Endodermal cell (in vitro differentiated cells): ENCODE measurements at places on chromosomes 7 and 10.

DNA sequence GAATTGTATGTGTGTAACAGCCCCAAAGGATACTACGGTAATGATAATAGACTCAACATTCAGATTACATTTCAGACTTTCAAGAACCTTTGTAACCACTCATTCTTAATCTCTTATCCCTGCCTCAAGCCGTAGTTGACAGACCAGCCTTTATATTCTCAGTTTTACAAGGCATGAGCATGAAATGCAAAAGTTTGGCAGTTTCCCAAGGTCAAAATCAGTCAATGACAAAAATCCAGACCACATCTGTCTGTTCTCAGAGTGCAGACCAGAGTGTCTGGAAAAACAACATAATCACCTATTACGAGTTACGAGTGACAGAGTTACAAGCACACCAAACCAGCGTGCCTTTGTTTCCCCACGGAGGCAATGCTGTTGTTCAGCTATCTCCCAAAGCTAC lies 178.6 kb upstream of the LRGUK start:
- DNase-seq = no peak

DNA sequence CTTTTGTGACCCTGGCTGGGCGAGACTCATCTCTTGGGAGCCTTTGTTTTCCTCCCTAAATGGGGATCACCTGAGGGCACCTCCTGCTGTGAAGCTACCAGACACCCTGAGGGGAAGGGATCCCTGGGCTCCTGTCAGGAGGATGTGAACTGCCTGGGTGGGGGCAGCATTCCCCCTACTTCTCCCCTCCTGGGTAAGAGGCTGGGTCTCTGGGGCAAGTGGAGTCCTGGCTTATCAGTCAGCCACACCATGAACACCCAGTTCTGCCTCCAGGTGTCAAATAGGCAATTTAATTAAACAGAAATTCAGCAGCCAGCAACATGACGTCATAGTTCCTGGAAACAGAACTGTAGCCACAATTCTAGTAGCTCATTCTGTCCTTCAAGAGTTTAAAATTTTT lies 97.7 kb upstream of the RET start:
- peak; percentile 43 for DNase-seq

GRCh38 chr7:28330384-28331070 lies 81.8 kb upstream of the CREB5 start:
- DNase-seq = no peak

DNA sequence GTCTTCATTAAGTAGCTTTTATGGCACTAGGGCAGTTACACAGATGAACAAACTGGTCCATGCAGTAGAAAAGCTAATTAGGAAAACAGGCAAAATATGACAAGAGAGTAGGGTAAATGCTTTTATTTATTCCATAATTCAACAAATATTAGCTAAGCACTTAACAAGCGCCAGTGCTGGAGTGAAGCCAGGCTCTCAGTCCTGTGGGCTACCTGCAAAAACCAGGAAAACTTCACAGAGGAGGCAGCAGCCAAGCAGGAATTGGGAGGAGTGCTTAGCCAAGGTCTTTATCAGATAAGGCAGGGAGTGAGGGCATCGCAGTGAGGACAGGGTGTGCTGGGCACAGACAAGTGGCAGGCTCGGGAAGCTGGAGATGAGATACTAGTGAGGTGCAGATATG lies 4.9 kb upstream of the KAT6B start:
- no peak for DNase-seq

GRCh38 chr10:132591166-132591971 lies 53.8 kb downstream of the INPP5A start:
- DNase-seq = peak; percentile 83

DNA sequence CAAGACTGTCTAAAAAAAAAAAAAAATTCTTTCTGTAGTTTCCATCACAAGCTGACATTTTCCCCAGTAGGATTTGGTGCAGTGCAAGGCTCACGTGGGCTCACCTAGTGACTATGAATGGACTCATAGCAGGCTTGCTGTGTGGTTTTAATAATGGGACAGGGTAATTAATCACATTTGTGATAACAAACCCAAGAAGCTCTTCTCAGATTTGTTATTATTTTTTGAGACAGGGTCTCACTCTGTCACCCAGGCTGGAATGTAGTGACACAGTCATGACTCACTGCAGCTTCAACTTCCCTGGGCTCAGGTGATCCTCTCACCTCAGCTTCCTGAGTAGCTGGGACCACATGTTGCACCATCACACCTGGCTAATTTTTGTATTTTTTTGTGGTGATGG lies 40.0 kb downstream of the NACAD start:
- no peak for DNase-seq

DNA sequence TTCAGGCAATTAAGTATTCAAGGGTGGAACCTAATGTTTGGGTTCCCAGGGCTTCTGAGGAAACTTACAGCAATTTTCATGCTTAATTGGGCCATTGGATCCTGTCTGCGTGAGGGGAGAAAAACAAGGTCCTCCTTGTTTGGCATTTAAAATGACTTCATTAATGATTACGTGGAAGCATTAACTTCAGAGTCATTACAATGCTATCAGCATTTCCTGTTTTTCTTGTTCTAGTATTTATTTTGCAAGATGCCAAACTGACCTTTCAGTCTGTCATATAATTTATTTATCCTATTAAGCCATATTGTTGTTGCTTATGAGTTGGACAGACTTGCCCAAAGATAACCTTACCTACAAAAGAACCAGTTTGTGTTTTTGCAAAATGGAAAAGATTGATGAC lies 324.1 kb upstream of the LRRN3 start:
- DNase-seq = no peak

- DNase-seq = peak; percentile 94
These were observed at the start of gene PRKG1 for GRCh38 chr10:51074238-51075028. Gene PRKG1, plus strand, starts transcription at chr10:51074487.

DNA sequence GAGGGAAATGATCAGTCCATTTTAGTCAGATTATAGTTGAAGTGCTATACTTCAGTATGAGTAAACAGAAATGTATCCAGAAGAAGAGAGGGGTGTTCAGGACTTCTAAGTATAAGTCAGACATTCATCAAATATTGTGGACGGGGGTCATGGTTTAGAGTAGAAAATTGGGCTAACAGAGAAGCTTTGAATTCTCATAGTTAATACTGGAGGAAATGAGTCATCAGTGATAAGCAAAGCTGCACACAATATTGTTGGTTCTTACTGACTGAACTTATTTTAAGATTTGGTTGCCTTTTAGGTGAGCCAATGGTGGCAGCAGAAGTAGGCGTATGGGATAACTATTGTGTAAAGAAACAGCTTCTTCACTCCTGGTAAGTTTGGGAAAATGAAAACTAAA lies 1.7 kb upstream of the SUMF2 start:
- no peak for DNase-seq

GRCh38 chr10:13853854-13854253 lies 267.1 kb downstream of the PRPF18 start:
- DNase-seq = no peak

- DNase-seq = no peak
These were observed 480 bp downstream of the MNX1 start for GRCh38 chr7:157009778-157010587.

GRCh38 chr10:11655836-11656235 lies 44.4 kb upstream of the USP6NL start:
- DNase-seq = peak; percentile 4

- no peak for DNase-seq
These were observed 662.5 kb downstream of the TYW1 start for GRCh38 chr7:67659091-67659490.

GRCh38 chr10:43166880-43167497 lies 28.7 kb downstream of the CSGALNACT2 start:
- no peak for DNase-seq

- no peak for DNase-seq
These were observed 106.0 kb upstream of the GATA3 start for GRCh38 chr10:7948371-7949000.

DNA sequence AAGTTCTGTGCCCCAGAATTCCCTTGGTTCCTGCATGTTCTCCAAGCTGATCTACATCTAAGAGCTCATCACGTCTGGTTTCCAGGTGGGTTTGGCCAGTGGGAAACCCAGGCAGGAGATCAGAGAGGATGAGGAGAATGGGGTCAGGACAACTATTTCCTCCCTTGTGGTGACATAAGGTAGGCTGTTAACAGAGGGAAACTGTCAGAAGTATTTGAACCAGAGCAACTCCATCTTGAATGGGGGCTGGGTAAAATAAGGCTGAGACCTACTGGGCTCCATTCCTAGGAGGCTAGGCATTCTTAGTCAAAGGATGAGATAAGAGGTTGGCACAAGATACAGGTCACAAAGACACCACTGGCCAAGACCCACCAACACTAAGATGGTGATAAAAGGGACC lies 19.1 kb downstream of the GARIN1A start:
- DNase-seq = no peak

DNA sequence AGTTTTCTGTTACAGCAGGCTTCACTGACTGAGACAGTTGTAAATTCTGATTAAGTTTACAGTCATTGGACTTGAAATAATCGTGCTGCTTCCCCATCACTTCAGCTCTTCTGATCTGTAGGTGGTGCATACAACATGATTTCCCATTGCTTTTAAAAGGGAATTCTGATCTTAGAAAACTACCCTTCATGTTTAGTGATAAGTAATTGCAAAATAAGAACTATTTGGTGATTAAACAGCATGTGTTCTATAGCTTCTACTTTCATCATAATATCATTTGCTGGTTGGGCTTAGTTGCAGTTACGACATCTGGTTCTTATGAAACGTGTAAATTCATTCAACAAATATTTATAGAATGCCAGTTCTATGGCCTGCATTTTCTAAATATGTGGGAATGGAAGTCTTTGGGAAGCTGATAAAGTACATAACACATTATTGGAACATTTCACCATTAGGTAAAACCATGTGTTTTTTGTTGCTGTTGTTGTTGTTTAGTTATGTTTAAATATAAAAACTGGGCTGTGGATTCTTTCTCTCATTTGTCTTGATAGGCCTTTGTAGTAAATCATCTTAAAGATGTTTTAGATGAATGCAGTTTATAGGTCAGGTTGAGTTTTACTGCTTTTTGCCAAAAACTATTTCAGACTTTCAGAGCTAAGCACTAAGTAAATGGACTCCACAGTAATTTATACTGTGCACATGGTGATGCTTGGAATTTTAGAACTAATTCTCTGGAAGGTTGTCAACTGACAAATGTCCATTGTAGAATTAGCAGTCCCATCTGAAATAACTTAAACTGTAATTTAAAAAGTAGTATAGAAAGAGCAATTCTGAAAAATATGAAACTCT lies 13.1 kb downstream of the GNAI1 start:
- no peak for DNase-seq

GRCh38 chr7:119594956-119595355 lies 678.0 kb upstream of the KCND2 start:
- DNase-seq = peak; percentile 71

GRCh38 chr7:12771378-12771877 lies 84.0 kb downstream of the ARL4A start:
- DNase-seq = no peak

GRCh38 chr7:158761945-158762344 lies 57.3 kb upstream of the NCAPG2 start:
- DNase-seq = no peak

- DNase-seq = peak; percentile 71
These were observed 8.4 kb upstream of the LFNG start for GRCh38 chr7:2510909-2511768.

DNA sequence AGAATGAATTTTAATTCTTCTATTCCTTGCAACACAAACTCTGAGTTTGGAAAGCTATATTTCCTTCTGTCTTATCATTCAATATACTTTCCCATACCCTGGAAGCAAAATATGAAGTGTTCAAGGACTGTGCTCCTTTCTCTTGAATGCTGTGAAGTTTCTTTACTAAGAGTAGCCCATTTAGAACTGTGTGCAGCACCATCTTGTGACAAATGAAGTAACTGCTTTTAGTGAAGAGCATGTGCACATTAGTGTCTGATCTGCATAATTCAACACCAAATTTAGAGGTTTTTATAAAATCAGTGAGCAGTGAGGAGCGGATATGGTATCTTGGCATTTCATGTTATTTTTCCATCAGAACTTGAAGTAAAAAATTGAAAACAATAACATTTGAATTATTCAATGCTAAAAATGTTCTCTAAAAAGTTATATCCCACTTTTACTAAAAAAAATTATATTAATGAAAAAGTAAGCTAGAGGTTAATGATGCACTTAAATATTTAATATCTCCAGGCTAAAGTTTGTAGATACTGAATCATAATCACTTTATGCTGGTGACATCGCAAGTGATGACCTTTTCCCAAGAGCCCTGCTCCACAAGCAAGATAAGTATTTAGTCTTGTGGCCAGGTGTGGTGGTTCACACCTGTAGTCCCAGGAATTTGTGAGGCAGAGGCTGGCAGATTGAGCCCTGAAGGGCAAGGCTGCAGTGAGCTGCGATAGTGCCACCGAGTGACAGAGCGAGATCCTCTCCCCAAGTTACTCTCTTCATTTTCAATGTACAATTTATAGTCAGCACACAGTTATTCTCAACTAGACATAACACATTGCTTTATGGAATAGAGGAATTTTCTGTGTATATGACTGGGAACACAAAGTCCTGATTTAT lies 108.8 kb upstream of the PCLO start:
- DNase-seq = peak; percentile 61

- DNase-seq = no peak
These were observed 5.3 kb downstream of the POLM start for GRCh38 chr7:44077061-44077460.

DNA sequence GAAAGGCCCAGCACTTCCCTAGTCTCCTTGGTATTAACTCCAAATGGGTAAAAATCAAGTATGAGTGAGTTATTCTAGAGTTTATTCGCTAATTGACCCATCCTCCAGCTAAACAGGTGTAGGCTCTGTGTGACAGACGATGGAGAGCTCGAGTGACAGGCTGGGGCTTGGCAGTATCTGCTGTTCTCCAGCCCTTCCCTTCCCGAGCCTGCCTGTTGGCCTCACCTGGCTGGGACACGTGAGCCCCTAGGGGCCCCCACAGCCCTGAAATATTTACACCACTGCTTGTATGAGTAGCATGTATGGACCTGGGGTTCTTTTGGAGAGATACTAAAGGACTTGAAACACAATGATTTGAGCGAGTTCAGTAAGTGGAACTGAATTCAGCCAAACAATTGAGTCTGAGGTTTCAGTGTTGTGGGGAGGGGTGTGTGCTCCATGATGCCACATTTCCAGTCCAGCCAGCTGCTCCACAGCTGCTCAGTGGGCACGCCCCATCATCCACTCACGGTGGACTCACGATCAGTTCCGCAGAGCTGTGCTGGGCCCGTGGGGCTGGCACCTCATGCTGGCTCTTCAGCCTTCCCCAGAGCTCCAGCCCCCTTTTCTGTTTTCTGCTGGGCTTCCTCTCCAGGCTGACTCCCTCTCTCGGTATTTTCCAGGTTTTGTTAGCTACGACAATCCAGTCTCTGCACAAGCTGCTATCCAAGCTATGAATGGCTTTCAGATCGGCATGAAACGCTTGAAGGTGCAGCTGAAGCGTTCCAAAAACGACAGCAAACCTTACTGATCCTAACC lies 283.0 kb downstream of the USP6NL start:
- DNase-seq = no peak
